Stimulated activated CD8-positive, alpha-beta memory T cell treated with anti-CD3 and anti-CD28 coated beads, Interleukin-7, amount 100 ng/mL, for 24 hours (primary cell): ENCODE measurements at places on chromosomes 11 and 22.
A peak's percentile ranks its signal among the peaks of the same experiment; 100 is the strongest.

DNA sequence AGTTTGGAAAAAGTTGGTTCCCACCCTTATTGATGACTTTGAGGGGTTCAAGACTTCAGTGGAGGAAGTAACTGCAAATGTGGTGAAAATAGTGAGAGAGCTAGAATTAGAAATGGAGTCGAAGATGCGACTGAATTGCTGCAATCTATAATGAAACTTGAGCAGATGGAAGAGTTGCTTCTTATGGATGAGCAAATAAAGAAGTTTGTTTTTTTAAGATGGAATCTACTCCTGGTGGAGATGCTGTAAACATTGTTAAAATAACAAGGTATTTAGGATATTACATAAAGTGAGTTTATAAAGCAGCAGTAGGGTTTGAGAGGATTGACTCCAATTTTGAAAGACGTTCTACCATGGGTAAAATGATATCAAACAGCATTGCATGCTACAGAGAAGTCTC is 64.2 kb upstream of the GRK2 start:
- DNase-seq: no peak

DNA sequence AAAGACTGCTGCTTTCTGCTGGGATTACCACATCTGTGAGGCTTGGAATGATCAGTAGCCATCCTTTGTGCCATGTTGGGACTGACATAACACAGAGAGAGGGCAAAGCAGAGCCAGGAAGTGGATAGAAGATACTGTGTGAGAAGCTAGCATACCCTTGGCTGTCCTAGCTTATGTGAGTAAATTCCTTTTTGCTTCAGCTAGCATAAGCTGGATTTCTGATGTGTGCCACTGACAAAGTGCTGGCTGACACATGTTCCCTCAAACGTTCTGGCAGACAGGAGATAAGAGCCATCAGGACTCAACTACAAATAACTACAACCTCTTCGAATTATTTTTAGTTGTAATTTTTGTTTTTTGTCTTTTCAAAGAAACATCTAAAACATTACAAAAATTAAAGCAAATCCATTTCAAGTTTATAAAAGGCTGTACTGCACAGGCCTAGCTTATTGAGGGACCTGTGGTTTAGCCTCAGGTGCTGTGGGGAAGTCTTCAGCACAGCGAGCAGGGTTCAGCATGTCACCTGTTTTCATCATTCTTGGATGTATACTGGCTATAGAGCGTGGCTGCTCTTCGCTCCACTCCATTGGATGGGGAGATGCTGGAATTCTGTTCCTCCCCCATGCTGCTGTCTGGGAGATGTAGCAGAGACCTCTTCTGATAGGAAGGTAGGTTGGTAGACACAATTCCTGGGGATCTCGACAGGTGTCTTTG is 120.9 kb downstream of the SWAP70 start:
- no peak for DNase-seq

DNA sequence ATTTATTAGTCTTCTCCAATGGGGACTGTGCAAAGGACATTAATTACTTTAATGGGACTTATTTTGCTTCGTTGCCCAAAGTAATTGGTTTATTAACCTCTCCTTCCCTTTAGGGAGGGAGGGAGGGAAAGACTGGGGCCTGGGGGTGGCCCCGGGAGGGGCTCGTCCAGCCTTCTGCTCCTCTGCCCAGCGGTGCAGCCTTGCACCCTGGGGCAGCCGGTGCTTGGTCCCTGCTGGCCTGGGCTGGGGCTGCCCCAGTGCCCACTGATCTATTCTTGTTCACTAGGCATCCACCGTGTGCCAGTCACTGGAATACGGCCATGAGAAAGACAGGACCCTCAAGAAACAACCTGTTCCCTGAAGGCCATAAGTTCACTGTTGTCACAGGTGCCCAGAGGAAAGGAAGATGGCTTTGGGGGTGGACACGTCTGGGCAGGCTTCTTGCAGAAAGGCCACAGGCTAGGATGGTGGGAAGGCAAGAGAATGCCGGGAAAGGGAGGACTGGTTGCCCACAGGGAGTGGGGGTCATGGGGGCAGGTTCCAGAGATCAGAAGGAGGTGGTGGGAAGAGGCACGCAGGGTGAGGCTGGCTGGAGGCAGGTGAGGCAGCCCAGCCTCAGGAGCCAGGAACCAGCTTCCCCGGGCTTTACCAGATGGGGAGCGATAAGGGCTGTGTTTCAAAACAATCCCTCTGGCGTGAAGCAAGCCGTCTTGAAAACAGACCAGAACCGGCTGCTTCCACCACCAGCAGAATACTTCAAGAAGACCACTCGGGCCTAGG is 47.6 kb upstream of the KCNQ1OT1 start:
- DNase-seq: no peak

- DNase-seq: no peak
Observed at GRCh38 chr11:1450949-1451710, 35.4 kb downstream of the MOB2 start.

DNA sequence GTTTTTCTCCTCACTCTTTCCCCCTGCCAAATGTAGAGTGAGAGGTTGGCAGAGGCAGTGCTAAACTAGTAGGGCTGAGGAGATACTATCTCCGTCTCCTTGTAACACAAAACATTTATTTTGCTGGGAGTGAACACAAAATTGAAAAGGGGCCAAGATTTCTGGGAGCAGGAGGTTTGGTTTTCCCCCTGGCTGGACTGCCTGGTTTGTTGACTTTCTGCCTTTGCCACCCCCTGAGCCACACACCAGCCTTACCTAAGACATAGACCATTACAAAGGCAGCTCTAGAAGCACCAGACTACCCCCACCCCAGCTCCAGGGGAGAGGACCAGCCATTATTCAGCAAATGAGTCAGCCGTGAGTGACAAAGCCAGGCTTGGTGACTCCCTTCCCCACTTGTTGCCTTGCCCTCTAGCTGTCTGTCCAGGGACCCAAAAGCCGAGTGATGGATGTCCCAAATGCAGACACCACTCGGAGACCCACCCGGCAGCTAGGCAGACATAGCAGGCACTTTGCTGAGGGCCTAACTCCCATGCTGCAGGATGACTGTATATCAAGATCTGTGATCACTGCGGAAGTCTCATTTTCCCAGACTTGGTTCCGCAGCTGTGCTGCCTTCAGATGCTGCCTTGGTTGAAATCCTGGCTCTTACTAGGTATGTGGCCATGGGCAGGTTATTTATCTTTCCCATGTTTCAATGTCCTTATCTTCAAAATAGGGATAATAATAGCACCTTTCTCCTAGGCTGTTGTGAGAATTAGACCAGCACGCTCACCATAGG is 17.7 kb upstream of the CDON start:
- no peak for DNase-seq

DNA sequence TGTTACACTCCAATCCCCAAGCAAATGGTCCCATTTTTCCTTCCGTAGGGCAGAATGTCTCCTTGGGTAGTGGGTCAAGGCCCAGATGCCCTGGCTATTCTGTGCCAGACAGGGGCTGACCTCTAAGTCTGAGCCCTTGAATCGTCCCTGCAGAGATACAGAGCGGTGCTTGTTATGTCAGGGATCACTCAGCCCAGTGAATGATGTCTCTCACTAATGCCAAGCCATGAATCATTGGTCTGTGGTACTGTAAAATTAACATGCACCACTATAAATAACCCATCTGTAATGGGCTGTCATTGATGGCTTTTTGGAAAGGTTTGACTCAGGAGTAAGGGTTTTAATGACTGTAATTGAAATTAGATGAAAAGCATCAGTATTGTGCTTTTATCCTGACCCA is 35.3 kb upstream of the KIRREL3 start:
- DNase-seq: no peak

DNA sequence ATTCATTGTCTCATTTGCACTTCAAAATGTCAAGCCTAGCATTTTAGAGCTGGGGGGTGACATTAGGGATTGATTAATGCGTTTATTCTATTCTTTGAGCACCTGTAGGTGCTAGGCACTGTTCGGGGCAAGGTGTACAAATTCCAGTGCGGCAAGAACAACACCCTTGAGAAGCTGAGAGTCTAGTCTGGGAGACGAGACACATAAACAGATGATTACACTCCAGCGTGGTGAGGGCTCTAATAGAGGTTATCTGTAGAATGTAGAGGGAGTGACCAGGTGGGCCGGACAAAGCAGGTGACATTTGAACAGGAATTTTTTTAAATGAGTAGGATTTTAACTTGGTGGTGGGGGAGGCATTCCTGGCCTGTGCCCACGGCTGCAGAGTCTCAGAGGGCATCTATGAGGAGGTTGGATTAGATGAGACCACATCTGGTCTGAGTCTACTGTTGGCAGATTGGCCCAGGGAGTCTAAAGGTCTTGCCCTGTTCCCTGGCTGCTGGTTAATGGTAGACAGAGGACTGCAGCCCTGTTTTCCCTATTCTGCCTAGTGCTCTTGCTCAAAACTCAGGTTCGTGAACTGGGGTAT is 970 bp downstream of the CAT start:
- DNase-seq: no peak

GRCh38 chr11:8006349-8006977 is 19.3 kb downstream of the EIF3F start:
- no peak for DNase-seq

DNA sequence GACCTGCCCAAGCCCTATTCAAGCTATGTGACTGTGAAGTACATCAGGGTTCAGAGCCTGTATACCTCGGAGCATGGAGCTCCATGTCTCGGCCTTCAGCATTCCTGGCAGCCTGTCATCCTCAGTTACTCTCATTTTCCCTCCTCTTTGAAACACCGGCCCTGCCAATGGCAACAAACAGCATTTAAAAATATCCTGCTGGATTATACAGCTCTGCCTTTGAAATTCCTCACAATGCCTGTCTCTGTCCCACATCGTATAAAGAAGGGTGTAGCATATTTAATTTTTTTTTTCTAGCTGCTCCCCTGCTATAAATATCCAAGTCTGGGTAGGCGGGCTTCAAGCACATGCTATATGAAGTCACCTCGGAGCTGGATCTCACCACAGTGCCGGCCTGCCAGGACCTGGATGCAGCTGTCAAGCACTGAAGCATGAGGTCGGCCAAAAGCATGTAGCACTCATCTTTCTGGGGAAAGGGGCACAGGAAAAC is 11.8 kb downstream of the ABTB2 start:
- no peak for DNase-seq

DNA sequence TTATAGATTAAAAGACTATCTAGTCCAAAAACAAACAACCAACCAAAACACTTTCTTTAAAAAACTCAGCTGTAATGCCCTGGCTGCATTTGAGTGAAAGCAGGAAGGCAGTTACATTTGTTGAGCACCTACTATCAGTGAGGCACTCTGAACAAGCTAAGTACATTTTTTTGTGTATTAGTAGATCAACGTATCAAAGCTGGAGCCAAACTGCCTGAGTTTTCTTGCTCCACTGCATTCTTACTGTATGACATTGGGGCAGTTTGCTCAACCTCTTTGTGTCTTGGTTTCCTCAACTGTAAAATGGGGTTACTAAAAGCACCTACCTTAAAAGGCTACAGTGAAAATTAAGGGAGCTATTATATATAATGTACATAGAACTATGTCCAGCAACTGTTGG is 22.0 kb downstream of the COA4 start:
- DNase-seq: no peak

- no peak for DNase-seq
Observed at GRCh38 chr11:22670830-22671229, 4.4 kb downstream of the GAS2 start.

DNA sequence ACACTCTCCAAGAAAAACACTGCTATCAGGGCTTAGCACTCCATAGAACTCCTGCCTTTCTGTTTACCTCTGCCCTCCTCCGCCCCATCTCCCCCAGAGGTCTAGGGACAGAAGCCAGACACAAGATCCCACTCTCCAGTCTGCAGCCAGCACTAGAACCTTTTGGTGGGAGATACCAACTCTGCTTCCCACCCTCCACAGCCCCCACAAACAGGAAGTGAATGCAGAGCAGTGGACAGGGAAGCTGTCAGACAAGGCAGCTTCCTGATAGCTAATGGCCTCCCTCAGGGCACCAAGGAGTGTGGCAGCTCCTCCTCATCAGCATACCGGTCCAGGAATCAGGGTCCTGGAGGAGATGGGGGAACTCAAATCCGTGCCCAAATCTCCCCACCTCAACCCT is 5.1 kb downstream of the SCN4B start:
- DNase-seq: no peak

DNA sequence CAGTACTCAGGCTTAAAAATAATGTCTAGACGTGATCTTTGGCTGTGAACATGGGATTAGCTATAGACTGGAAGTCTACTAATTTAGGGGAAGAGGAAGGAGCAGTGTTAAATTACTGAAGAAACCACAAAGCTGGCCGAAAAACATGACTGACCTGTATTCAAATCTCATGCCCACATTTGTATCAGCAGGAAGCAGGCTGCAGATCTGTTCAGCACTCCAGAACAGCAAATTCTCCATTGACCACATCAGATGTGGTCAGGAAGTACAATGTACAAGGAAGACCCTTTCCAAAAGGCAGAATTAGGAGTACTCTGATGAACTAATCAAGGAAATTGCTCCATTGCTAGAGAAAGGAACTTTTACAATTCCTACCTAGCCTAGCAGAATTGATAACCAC is 31.7 kb downstream of the DCDC1 start:
- no peak for DNase-seq

GRCh38 chr11:127733552-127733951 is 733.0 kb upstream of the KIRREL3 start:
- no peak for DNase-seq

GRCh38 chr11:3189196-3189843 is 24.2 kb upstream of the OSBPL5 start:
- no peak for DNase-seq

DNA sequence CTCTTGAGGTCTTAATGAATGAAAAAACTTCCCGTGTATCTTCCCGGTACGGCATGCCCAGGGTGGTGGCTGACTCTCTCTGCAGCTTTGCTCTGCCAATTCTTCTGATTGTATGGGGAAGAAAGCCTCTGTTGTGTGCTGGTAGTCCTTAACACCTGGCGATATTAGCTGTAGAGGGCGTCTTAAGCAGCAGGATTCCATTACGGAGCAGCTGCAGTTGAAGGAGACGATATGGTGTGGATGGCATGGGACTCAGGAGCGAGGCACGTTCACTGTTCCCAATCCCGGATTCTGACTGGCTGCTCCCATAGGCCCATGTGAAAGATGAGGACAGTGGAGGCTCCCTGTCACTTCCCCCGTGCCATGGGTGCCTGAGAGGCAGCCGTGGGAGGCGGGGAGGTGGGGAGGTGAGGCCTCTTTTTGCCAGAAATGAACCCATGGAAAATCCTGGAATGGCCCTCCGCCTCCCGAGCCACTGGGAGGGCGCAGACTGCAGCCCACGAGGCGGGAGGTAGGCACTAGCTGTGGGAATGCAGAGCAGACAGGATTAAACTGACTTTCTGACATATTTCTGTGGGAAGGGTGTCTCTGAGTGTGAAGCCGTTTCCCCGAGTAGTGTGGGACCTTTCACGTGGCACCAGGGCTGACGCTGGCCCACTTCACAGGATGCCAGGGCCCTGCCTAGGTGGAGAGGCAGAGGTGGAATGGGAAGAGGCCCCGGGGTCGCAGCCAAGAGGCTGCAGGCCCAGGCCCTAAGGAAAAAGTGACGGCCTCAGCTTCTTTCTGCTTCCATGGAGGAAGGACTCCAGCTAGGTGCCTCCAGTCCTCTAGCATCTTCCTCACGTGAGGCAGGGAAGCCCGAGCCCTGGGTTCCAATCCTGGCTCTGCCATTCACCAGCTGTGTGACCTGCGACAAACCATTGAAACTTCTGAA is 121.4 kb upstream of the CD82 start:
- DNase-seq: no peak

GRCh38 chr11:129695571-129696308 is 119.9 kb upstream of the TMEM45B start:
- peak; percentile 50 for DNase-seq
